Activated naive CD8-positive, alpha-beta T cell treated with anti-CD3 and anti-CD28 coated beads for 36 hours (primary cell): ENCODE measurements at places on chromosomes 1 and 21. TPM values are rescaled to one million over a fixed set of nuclear protein-coding genes. Genes with fewer than 3 reads are reported as not detected.

The CFAP107 gene
- not detected for total RNA-seq

The NEGR1 gene
- not detected for total RNA-seq

The TRIM58 gene
- total RNA-seq: 0.06 TPM

- H3K4me3 ChIP-seq: no peak overlapping the region
- DNase-seq: no peak
- H3K27ac ChIP-seq: no peak overlapping the region
- H3K4me1 ChIP-seq: peaks cover under 1% of the 10 kb centered on the region
- peaks cover 25% of the 10 kb centered on the region for H3K27me3 ChIP-seq
Observed at GRCh38 chr21:41559658-41560631, 52.0 kb upstream of the TMPRSS2 start.

- DNase-seq: no peak
- peaks cover 5% of the 10 kb centered on the region for H3K4me1 ChIP-seq
- H3K4me3 ChIP-seq: no peak overlapping the region
- H3K27ac ChIP-seq: no peak overlapping the region
Observed at GRCh38 chr1:14340002-14340785, 258.3 kb upstream of the KAZN start.

- no peak for DNase-seq
- H3K4me3 ChIP-seq: no peak overlapping the region
- peaks cover 9% of the 10 kb centered on the region for H3K27me3 ChIP-seq
- peaks cover 10% of the 10 kb centered on the region for H3K4me1 ChIP-seq
- H3K27ac ChIP-seq: no peak overlapping the region
Observed at GRCh38 chr1:201759194-201759815, 69.7 kb upstream of the IPO9 start.

DNA sequence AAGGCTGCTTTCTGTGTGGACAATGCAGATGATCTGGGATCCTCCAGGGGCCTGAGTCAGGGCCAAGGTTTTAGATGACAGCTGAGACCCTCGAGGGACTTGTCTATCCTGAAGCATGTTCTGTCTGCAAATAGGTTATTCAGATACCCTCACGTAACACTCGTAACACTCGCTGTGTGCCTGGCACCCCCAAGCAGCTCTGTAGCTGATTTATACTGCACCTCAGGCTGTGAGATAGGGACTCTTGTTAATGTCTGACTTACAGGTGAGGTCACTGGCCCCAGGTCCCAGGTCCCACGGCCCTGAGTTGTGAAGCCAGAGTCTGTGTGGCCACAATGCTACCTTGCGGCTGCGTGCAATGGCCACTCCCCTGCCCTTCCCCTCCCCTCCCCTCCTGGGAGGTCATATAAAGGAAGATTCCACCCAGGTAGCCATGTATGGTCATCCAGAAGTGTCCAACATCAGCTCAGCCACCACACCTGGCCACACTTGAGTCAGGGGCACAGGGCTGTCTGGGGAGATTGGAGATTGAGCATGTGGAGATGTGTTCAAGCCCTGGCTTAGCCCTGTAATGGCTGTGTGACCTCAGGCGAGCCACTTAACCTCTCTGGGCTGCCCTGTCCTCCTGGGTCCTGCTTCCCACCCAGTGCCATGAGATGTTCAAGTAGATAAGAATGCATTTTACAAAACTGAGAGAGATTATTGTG lies 687.7 kb downstream of the MATN1 start:
- H3K4me1 ChIP-seq: no peaks in the 10 kb centered on the region
- H3K27ac ChIP-seq: no peak overlapping the region

DNA sequence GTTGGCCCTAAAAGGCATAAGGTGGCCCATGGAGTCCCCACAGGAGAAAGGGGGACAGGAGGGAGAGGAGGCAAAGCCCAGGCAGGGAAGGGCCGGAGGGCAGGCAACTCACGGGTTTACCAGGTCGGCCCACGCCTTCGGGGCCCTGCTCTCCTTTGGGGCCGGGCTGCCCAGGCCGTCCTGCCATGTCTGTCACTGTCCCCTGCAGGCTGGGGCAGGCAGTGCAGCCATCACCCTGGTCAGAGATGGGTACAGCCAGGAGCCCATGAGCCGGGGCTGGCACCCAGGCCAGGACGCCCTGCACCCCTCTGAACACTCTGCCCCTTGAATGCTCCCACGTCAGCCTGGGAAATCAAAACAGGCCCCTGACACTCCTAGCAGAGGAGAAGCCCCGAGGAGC lies 19.8 kb downstream of the COL16A1 start:
- H3K4me1 ChIP-seq: no peaks in the 10 kb centered on the region
- no peak overlapping the region for H3K4me3 ChIP-seq
- no peak overlapping the region for H3K27ac ChIP-seq

The CLCNKB gene
- total RNA-seq: not detected

DNA sequence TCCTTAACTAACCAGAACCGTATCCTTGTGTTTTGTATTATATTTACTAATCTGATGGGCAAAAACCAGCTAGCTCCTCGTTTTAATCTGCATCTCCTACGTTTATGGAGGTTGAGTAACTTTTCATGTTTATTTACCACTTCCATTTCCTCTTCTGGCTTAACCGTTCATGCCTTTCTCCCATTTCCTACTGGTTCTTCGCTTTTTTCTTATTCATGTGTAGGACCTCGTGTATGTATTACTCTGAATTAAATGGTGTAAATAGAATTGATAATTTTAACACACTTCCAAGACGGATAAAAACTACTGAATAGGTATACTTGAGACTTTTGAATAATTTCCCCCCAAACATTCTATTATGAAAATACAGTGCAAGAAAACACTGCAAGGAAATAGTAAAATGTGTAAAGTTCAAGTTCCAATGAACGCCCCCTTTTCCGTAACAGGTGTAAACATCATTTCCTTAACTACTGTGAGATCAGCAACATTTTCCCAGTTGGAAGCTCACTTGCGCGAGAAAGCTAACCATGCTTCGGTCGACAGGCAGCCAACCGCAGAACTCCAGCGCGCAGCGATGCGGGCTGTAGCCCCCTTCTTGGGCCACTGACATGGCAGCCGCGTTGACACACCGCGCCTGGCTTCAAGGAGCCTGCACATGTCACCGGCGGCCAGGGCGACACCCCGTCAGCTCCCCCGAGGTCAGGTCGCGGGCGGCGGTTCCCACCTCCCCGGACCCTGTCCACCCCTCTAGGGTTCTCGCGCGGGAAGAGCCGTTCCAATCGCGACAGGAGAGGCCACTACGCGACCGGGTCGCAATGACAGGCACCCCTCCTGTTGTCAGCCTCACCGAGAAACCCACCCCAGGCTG lies 816 bp downstream of the EDEM3 start:
- peaks cover 38% of the 10 kb centered on the region for H3K4me1 ChIP-seq
- H3K4me3 ChIP-seq: peak overlapping the region; percentile 93
- peak overlapping the region; percentile 95 for H3K27ac ChIP-seq
- DNase-seq: peak; percentile 59

DNA sequence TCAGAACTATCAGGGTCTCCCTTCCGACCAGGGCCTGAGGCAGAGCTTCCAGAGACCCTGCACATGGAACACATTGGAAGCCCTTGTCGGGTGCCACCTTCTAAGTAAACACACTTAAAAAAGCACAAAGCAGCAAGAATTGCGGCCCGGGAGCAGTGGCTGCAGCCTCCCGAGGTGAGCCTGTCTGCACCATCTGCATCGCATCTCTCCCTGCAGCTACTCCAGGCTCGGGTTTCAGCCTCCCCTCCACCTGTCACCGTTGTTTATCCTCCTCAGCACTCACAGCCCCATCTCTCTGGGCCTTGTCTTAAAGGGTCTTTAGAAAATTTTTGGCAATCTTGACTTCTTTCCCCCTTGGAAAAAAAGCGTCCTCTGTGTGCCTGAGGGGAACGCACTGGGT lies 95.1 kb upstream of the ARHGEF16 start:
- peaks cover 11% of the 10 kb centered on the region for H3K27me3 ChIP-seq
- no peaks in the 10 kb centered on the region for H3K36me3 ChIP-seq
- no peaks in the 10 kb centered on the region for H3K4me1 ChIP-seq

DNA sequence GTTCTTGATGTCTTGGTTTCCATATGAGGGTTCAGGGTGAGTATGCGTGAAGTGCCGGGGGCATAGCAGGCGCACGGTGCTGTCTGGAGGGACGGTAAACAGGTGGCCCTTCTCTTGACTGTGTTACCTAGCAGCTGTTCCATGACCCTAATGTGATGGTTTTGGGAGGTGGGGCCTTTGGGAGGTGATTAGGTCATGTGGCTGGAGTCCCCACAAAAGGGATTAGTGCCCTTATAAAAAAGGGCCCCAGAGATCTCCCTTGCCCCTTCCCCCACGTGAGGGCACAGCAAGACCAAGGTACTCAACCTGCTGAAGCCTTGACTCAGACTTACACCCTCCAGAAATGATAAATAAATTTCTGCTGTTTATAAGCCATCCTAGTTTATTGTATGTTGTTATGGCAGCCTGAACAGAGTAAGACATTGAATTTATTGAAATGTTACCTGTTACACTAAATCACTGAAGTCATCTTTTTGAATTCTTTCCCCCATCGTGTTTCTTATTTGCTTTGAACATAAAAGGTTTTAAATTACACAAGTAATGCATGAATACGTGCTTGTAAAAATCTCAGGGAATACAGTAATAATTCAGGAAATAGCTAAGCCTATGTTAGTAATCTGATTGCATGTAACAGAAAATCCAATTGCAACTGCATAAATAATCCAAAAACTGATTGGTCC lies 15.6 kb downstream of the TRAPPC10 start:
- no peak for DNase-seq
- peak overlapping the region; percentile 20 for H3K27ac ChIP-seq
- no peak overlapping the region for H3K4me3 ChIP-seq

The CELA2B gene
- total RNA-seq: not detected

GRCh38 chr1:25896266-25896665 lies 10.0 kb downstream of the STMN1 start:
- peaks cover 20% of the 10 kb centered on the region for H3K4me1 ChIP-seq
- H3K36me3 ChIP-seq: peaks cover 21% of the 10 kb centered on the region
- no peaks in the 10 kb centered on the region for H3K27me3 ChIP-seq

The IL12RB2 gene
- 40.2 TPM for total RNA-seq

The OPTC gene
- total RNA-seq: not detected

DNA sequence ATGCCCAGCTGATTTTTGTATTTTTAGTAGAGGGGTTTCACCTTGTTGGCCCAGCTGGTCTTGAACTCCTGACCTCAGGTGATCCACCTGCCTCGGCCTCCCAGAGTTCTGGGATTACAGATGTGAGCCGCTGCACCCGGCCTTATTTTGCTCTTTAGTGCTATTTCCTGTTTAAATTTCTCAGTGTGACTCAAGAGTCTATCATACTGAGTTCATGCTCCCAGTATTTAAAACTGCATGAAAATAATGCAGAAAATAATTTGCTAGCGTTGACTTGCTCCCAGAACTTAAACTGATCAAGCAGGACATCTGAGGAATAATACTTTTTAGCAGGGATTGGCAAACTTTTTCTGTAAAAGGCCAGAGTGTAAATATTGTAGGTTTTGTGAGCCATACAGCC lies 86.4 kb upstream of the C1orf21 start:
- no peak overlapping the region for H3K4me3 ChIP-seq
- peaks cover 11% of the 10 kb centered on the region for H3K27me3 ChIP-seq
- no peak for DNase-seq
- H3K27ac ChIP-seq: no peak overlapping the region
- H3K4me1 ChIP-seq: no peaks in the 10 kb centered on the region

The PLEKHA6 gene
- 0.74 TPM for total RNA-seq

The PIP5K1A gene
- 70.0 TPM for total RNA-seq

The OR13G1 gene
- total RNA-seq: not detected

The DNALI1 gene
- total RNA-seq: not detected

DNA sequence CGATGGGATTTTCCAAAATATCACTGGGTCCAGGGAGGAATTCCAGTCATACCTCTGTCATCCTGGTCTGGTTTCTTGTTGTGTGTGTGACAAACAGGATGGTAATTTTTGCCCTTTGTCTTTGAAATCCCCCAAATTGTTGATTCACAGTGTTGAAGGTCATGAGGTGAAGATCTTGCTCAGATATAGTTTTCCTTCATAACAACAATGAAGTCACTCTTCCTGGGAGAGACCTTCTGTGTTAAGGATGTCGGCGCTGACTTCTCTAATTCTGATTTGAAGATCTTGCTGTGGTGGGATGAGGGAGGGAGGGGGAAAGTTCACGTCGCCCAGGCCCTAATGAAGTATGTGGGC lies 32.2 kb upstream of the MPZL1 start:
- peaks cover 21% of the 10 kb centered on the region for H3K36me3 ChIP-seq
- peaks cover 29% of the 10 kb centered on the region for H3K4me1 ChIP-seq
- H3K4me3 ChIP-seq: no peak overlapping the region
- DNase-seq: no peak

The PAFAH2 gene
- 8.6 TPM for total RNA-seq

The CLCA4 gene
- total RNA-seq: not detected

DNA sequence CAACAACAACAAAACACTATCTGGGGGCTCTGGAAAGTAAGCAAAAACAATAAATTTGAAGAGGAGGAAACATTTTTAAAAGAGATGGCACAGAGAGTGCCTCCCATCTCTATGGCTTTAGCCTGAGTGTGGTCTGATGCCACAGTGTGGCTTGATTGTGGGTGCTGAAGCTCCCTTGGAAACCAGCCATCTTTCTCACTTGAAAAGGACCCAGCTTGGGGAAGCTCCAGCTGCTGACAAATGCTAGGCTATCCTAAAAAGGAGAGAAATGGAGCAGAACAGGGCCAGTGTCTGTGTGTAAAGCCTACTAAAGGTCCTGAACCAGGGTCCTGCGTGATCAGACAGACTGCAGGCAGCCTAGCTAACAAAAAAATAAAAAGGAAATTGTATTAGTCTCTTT lies 642.0 kb upstream of the PTBP2 start:
- H3K4me3 ChIP-seq: no peak overlapping the region
- no peaks in the 10 kb centered on the region for H3K27me3 ChIP-seq
- no peak for DNase-seq
- no peaks in the 10 kb centered on the region for H3K4me1 ChIP-seq
- no peaks in the 10 kb centered on the region for H3K36me3 ChIP-seq

The AGT gene
- total RNA-seq: not detected

DNA sequence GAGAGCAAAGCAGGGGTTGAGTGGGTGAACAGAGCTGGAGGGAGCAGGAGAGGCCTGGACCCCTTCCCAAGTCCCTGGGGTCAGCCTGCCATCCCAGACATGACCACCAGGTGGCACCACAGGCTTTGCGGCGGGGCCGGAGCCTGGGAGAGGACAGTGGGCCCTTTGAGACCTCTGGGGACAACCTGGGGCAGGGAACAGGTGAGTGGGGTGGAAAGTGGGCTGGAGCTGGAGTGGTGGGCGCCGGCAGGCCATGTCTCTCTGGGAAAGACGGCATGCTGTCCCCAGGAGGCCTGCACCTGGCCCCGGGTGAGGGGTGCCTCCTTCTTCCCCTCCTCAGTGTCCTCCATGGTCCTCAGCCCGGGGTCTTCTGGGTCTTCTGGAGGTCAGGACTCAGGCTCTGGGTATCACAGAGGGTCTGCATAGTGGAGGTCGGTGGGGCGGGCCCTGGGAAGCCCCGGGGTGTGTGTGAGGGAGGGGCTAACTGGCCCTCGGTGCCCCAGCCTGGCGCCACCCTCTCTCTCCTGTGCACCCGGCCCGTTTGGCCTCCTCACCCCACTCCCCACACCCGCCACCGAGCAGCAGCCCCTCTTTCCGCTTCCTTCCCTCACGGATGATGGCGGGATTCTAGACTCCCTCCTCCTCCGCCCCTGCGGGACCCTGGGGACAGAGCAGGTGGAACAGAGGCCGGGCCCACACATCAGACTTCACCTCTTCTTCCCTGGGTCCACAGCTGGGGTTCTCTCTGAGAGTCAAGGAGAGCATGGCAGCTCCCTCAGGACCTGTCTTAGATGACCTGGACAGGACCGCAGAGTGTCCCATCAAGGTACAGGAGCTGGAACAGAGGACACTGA lies 28.5 kb upstream of the PKP1 start:
- no peaks in the 10 kb centered on the region for H3K4me1 ChIP-seq
- H3K27me3 ChIP-seq: peaks cover 3% of the 10 kb centered on the region
- DNase-seq: peak; percentile 68
- no peaks in the 10 kb centered on the region for H3K36me3 ChIP-seq
- no peak overlapping the region for H3K4me3 ChIP-seq
- no peak overlapping the region for H3K27ac ChIP-seq
